ENCODE measurements at places on chromosomes 13 and 19.
A peak's percentile ranks its signal among the peaks of the same experiment; 100 is the strongest.

- DNase-seq: no peak
These were observed 8.1 kb upstream of the ARRDC2 start for GRCh38 chr19:17999684-18000479.

DNA sequence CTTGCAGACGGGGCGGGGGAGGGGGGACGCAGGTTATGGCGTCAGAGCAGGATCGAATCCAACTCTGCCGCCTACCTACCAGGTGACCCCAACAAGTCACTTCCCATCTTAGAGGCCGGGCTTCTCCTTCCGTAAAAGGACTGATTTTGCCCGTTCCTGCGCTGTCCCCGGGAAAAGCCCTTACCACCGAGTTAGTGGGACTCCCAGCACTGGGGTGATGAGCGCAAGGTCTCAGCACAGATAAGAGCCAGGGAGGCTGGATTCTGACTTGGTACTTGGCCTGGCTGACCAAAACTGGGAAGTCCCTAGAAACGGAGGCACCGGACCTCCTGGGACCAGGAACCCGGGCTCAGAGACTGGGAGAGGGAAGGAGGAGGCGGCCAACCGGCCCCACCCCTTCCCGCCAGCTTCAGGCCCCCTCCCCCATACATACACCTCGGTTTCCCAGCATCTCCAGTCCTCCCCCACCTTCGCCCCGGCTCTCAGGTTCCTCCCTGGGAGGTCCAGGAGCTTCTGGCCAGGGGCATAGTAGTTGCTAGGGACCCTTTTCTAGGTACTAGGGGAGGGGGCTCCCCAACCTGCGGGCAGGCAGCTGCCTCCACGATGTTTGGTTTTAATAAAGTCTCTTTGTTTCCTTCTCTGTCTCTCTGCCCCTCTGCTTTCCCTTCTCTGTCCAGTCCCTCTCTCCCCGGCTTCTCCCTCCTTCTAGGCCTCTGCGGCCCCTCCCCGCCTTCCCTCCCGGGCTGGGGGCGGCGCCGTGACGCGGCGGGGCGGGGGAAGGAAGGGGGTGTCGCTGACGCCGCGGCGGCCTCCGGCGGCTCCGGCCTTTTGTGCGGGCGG, at the start of gene GRAMD1A:
GRAMD1A (plus strand) TSS at position 826 of the 840 bp plus-strand sequence. CDS start 156 bp downstream, outside the sequence.
- DNase-seq: peak; percentile 57

- DNase-seq: no peak
These were observed 101.5 kb upstream of the ZNF492 start for GRCh38 chr19:22532388-22533300.

- DNase-seq: no peak
These were observed 7.5 kb downstream of the PLA2G4C start for GRCh38 chr19:48102870-48103751.

- no peak for DNase-seq
These were observed 116.6 kb downstream of the PCDH17 start for GRCh38 chr13:57748096-57748495.

DNA sequence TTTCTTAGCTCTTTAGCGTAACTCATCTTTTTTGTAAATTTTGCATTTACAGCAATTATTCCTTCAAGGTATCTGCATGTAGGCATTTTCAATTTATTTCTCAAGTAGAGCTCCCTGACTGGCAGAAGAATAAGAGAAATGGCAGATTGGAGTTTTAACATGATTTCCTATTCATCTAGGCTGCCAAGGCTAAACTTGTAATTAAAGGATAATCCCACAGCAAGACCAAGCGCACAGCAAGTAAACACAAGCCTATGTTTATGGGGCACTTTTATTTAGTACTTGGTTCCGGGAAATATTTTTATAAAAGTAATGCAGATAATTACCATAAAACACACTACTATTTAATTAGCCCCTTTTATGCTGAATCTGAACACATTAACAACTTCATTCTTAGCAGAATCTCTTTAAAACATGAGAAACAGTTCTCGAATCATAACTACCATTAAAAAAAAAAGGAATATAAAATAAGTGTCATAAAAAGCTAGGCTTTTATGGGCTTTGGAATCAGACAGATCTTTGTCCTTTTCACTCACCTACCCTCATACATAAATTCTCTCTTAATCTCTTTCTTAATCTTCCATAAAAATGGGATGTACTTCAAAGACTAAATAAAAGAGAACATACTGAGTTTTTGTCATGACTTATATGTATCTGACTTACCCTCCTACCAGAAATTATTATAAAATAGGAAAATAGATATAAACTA, 961.6 kb upstream of the MIR17HG start:
- no peak for DNase-seq
